ENCODE measurements at places on chromosomes 1 and 21.

GRCh38 chr1:15951341-15952153 lies 24.4 kb downstream of the ZBTB17 start:
- DNase-seq: peak; percentile 41

GRCh38 chr21:42981214-42981523 lies 6.8 kb downstream of the PKNOX1 start:
- DNase-seq: no peak

- DNase-seq: no peak
These were observed 170.8 kb downstream of the LBR start for GRCh38 chr1:225257081-225257480.

DNA sequence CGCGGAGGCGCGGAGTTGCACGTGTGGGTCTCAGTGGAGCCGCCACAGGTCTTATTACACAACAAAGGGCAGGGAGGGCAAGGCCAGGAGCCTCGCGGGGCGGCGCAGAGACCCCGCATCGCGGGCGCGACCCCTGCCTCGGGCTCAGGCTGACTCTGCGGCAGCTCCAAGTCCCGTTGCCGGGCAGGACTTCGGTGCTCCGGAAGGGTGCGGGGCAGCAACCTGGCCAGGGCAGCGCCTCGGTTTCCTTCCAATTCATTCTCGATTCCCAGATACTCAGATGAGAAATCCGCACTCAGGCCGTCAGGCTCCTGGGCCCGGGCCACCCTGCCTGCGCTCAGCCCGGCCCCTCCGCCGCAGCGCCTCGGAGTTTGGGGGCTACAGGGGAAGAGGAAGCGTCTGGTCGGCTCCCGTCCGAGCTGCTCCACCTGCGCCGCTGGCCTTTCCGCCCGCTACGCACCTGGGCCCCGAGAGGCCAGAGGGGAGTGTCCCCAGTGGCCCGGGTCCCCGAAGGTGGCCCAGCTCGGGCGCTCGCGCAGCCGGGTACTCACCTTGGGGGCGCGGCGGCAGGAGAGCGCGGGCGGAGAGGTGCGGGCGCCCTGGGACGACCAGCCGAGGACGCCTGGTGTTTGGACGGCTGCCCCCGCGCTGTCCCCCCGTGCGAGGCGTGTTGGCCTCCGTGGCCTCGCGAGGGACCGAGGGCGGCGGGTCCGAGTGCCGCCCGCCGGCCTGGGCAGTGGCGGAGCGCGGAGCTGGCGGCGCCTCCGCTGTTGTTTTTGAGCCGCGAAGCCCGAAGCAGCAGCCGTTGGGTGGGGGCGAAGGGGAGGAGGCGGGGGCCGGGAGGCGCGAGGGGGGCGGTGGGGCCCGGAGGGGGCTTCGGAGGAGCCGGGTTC lies 1.1 kb upstream of the PRDM16 start:
- no peak for DNase-seq

DNA sequence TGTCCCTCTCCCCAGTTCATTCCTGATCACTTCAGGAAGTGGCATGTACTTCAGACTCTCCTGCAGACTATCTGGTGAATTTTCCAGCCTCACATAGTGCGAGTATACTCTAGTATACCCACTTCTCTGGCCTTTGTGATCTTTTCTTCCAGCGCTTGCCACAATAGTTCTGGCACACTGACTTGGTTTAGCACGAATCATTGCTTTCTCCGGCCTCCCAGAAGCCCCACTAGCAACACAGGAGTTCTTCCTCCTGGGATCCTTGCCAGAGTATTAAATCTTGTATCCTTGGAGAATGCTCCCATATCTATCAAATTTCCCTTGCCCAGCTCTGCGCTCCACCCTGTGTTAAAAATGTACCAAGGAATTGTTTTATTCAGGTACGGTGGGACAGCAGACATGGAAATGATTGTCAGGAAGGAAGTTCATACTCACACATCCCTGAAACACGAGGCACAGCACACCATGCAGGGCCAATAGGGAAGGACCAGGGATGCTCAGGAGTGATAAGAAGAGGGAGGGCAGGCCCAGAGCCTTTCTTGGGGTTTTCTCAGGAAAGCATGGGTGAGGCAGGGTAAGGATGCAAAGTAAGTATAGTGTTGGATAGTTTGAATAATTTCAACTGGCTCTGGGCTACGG lies 136.7 kb downstream of the ADSS2 start:
- DNase-seq: no peak

GRCh38 chr1:156823210-156823790 lies 6.7 kb upstream of the SH2D2A start:
- no peak for DNase-seq

DNA sequence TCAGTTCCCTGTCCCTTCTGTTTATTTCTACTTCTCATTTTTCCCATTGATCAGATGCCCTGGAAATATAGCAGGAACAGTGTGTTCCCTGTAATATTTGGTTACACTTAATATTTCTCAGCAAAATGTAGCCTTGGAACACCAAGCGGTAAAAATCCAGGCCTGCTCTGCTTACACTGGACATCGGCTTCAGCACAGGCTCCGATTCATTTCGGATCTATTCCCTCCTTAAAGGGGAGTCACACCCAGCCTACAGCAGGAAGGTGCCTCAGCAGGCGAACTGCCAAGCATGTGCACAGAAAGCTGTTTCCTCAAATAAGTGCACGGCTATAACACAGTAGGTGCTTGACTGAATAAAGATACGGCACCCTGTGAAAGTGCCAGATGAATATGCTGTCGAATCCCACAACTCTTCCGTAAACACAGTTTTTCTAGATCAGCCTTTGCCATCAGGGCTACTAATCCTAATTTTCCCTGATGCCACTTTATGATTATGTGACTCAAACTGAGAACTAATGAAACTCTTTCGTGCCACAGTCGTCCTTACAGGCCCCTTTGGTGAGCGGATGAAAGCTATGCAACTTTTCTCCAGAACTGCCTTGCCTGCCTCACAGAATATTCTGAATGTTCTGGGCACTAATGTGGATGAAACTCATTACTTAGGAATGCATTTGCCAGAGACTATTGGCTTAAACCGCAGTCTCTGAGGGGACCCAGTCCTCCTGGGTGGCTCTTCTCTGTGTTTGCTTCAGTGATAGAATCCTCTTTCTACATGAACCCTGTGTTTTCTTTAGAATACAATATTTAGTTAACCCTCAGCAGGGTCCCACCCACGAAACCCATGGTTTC lies 275.5 kb upstream of the RUNX1 start:
- DNase-seq: no peak

DNA sequence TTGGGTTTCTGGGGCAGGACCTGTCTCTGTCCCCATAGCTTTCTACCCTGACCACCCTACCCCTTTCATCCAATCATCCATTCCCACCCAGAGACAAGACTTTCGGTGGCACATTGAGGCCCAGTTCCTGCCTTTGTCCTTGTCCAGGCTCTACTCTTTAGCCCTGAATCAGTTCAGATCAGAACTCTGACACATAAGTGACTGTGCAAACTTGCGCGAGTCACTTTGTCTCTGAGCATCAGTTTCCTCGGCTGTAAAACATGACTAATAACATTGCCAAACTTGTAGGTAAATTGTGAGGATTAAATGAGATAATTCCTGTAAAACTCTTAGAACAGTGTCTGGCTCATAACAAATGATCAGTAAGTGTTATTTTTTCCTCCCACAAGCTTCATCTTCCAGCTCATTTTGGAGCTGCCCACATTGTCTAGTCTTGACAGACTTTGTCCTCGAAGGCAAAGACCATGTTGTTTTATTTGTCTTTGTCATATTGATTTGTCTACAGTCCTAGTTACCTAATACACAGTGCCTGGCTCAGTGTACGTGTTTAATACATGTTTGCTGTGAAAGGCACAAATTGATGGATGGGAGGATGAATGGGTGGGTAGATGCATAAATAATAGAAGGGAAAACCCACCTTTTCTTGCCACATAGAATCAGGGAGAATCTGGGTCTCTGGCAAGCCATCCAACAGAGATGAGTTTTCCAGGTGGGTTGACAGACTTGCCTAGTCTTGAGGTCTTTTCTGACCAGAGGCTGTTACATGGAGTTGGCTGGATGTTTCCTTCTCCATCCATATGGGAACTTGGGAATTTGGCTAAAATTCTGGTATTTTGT lies 262.9 kb downstream of the OMA1 start:
- DNase-seq: no peak

- no peak for DNase-seq
These were observed 1538.3 kb downstream of the NCAM2 start for GRCh38 chr21:22536509-22536908.

- no peak for DNase-seq
These were observed 677.9 kb downstream of the MATN1 start for GRCh38 chr1:30045304-30046090.

- DNase-seq: no peak
These were observed 5.1 kb upstream of the ZNF326 start for GRCh38 chr1:89989799-89990198.

DNA sequence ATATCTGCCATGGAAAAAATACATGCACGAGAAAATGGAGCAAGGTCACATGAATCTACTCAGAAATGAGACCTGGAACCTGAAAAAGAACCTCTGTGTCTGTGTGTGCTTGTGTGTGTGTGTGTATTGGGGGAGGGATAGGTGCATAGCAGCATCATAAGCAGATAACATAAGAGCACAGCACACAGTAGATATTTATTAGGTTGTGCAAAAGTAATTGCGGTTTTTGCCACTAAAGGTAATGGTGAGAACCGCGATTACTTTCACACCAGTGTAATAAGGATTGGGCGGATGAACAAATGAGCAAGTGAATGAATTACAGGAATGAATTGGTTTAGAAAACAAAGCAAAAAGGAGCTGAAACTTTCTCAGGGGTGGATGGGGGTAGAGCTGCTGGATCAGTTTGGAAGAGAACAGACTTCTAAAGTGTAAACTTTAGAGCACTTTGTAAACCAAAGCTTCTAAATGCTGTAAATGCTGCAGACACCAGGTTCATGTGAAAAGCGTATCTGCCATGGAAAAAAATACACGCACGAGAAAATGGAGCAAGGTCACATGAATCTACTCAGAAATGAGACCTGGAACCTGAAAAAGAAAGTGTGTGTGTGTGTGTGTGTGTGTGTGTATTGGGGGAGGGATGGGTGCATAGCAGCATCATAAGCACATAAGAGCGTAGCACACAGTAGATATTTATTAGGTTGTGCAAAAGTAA lies 156.9 kb downstream of the TOMM20 start:
- no peak for DNase-seq

- DNase-seq: no peak
These were observed 40.4 kb upstream of the NTNG1 start for GRCh38 chr1:107100331-107100984.

DNA sequence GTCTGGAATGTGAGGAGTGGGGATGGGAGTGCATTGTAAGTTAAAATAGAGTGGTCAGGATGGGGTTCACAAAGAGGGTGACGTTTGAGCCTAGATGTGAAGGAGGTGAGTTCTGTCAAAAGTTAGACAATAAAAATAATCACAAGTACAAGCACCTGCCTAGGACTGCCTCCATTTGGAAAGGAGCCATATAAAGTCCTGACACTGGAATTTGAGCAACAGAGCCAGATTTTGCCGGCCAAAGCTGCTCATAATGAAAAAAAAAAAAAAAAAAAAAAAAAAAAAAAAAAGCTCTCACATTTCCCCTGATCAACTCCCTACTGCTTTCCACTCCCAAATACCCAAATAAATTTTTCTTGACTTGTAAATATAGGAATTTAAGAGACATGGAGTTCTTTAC lies 4.1 kb downstream of the PALMD start:
- DNase-seq: no peak

- DNase-seq: no peak
These were observed 76.7 kb downstream of the SSBP3 start for GRCh38 chr1:54329312-54330003.

DNA sequence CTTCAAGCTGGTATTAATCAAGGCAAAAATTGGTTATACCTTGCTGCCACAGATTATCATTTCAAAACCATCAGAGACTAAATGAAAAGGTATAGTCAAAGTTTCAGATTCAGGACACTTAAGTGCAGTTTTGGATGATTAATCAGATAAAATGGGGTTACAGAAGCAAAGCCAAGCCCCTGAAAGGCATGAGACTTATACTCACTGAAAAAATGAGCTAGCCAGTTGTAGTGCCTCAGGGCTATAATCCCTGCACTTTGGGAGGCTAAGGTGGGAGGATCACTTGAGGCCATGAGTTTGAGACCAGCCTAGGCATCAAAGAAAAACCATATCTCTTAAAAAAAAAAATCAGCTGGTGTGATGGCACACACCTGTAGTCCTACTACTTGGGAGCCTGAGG lies 15.2 kb downstream of the LRRC40 start:
- DNase-seq: no peak

- DNase-seq: no peak
These were observed 9.3 kb downstream of the FMO1 start for GRCh38 chr1:171257607-171258076.

- DNase-seq: no peak
These were observed 46.1 kb downstream of the CHAF1B start for GRCh38 chr21:36431252-36431651.

DNA sequence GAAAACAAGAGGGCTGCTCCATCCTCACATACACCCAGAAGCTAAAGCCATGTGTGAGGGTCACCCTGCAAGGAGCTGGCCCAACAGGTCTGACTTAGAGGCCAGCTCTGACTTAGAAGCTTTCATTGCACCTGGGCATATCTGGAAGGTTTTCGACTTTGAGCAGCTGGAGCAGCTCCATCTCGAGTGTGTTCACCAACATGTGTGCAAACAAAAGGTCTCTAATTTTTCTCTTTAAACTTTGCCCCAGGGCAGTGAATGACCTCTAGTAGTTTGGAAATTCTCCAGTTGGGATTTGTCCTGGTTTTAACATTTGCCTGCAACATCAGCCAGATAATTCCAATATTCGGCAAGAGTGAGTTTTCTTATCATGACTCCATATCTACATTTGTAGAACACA lies 108.3 kb downstream of the TNR start:
- no peak for DNase-seq

- peak; percentile 3 for DNase-seq
These were observed 17.5 kb upstream of the COL6A2 start for GRCh38 chr21:46080171-46081021.

GRCh38 chr1:44810101-44810761 lies 1.9 kb downstream of the BTBD19 start:
- peak; percentile 35 for DNase-seq

- DNase-seq: no peak
These were observed 16.6 kb downstream of the SAMD11 start for GRCh38 chr1:940107-941014.

DNA sequence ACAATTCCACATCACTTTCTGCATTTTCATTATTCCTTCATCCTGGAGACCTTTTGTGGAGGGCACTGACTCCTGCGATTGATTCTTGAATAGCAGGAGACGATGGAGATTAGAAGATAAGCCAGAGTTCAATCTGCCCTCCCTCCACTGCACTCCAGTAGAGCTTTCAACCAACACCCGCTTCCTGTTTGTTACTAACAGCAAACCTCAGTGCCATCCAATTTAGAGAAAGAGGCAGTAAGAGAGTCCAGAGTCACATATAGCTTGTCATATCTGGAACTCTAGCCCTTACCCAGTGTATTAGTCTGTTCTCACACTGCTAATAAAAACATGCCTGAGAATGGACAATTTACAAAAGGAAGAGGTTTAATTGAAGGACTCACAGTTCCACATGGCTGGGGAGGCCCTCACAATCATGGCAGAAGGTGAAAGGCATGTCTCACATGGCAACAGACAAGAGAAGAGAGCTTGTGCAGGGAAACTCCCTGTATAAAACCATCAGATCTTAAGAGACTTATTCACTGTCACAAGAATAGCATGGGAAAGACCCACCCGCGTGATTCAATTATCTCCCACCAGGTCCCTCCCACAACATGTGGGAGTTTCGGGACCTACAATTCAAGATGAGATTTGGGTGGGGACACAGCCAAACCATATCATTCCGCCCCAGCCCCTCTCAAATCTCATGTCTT lies 55.9 kb downstream of the PCBP3 start:
- DNase-seq: no peak
